ENCODE measurements at places on chromosomes 3 and 15. TPM values are rescaled to one million over a fixed set of nuclear protein-coding genes. Genes with fewer than 3 reads are reported as not detected.

Gene SSUH2
- 0.62 TPM for polyA plus RNA-seq

Gene COL6A5
- 0.05 TPM for polyA plus RNA-seq

Gene TEX55
- polyA plus RNA-seq = not detected

Gene EBLN2
- 1.9 TPM for polyA plus RNA-seq

Gene OPA1
- polyA plus RNA-seq = 15.1 TPM

Gene KBTBD13
- not detected for polyA plus RNA-seq

Gene GOLGA8N
- 0.54 TPM for polyA plus RNA-seq

Gene SKOR1
- polyA plus RNA-seq = 0.03 TPM

Gene SLC9C1
- polyA plus RNA-seq = 0.15 TPM

Gene SLC38A3
- polyA plus RNA-seq = 4.7 TPM

Gene SCAANT1
- not detected for polyA plus RNA-seq

Gene GOLGA6L4
- polyA plus RNA-seq = 0.53 TPM

Gene FAM81A
- 0.56 TPM for polyA plus RNA-seq

Gene NOX5
- not detected for polyA plus RNA-seq

Gene C3orf22
- polyA plus RNA-seq = not detected

Gene PAK6
- 6.9 TPM for polyA plus RNA-seq

Gene ZIC1
- 0.80 TPM for polyA plus RNA-seq

Gene OCA2
- 0.36 TPM for polyA plus RNA-seq

Gene SPESP1
- polyA plus RNA-seq = not detected

Gene SNTN
- not detected for polyA plus RNA-seq

Gene CPEB1
- 4.4 TPM for polyA plus RNA-seq

Gene ACKR2
- polyA plus RNA-seq = 0.09 TPM

Gene ERICH6
- polyA plus RNA-seq = not detected

Gene PAQR5
- 15.8 TPM for polyA plus RNA-seq

Gene SQOR
- polyA plus RNA-seq = 0.20 TPM

Gene ZWILCH
- polyA plus RNA-seq = 18.1 TPM

Gene CHDH
- polyA plus RNA-seq = 4.9 TPM

Gene HCN4
- 4.1 TPM for polyA plus RNA-seq

Gene TRPM1
- 0.05 TPM for polyA plus RNA-seq

Gene XYLB
- polyA plus RNA-seq = 2.8 TPM

Gene FOXB1
- polyA plus RNA-seq = 2.7 TPM

Gene RTP1
- polyA plus RNA-seq = 2.1 TPM

Gene TRIM59
- polyA plus RNA-seq = 7.8 TPM

Gene SLCO2A1
- 2.3 TPM for polyA plus RNA-seq

Gene ALDH1L1
- polyA plus RNA-seq = 1.6 TPM

Gene CCRL2
- not detected for polyA plus RNA-seq

Gene WDR93
- polyA plus RNA-seq = 0.03 TPM

Gene MYD88
- polyA plus RNA-seq = 31.1 TPM

Gene GABRR3
- not detected for polyA plus RNA-seq

Gene SATB1
- polyA plus RNA-seq = 18.8 TPM

Gene SAXO2
- 1.9 TPM for polyA plus RNA-seq

Gene RBM6
- polyA plus RNA-seq = 21.4 TPM

Gene MAP6D1
- 5.4 TPM for polyA plus RNA-seq

Gene EPHB1
- 5.4 TPM for polyA plus RNA-seq

Gene SH2D7
- polyA plus RNA-seq = not detected

Gene C3orf85
- polyA plus RNA-seq = not detected

Gene CHST2
- polyA plus RNA-seq = 5.1 TPM

Gene PPP1R14D
- polyA plus RNA-seq = not detected

Gene SI
- not detected for polyA plus RNA-seq
